ENCODE measurements at places on chromosomes 1 and 21.

DNA sequence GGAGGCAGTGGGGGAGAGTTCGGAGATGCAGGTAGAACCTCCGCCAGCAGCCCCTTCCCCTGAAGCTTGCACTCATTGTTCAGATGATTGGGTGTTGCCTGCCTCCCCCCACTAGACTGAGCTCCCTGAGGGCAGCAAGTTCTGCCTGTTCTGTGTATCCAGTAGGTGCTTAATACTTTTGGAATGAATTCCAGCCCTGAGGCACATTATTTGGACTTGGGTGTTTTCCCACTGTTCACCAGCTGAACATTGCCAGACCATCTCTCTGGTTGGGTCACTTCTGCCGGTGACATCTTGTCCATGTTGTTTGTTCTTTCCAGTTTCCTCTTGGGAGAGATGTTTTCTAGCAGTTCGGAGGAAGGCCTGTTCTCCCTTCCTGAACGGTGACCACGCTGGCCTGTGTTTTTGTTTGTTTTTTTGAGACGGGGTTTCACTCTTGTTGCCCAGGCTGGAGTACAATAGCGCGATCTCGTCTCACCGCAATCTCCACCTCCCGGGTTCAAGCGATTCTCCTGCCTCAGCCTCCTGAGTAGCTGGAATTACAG, 48.7 kb downstream of the SPSB1 start:
- no peak for DNase-seq

- no peak for DNase-seq
Observed at GRCh38 chr1:51564124-51564523, 45.1 kb upstream of the EPS15 start.

DNA sequence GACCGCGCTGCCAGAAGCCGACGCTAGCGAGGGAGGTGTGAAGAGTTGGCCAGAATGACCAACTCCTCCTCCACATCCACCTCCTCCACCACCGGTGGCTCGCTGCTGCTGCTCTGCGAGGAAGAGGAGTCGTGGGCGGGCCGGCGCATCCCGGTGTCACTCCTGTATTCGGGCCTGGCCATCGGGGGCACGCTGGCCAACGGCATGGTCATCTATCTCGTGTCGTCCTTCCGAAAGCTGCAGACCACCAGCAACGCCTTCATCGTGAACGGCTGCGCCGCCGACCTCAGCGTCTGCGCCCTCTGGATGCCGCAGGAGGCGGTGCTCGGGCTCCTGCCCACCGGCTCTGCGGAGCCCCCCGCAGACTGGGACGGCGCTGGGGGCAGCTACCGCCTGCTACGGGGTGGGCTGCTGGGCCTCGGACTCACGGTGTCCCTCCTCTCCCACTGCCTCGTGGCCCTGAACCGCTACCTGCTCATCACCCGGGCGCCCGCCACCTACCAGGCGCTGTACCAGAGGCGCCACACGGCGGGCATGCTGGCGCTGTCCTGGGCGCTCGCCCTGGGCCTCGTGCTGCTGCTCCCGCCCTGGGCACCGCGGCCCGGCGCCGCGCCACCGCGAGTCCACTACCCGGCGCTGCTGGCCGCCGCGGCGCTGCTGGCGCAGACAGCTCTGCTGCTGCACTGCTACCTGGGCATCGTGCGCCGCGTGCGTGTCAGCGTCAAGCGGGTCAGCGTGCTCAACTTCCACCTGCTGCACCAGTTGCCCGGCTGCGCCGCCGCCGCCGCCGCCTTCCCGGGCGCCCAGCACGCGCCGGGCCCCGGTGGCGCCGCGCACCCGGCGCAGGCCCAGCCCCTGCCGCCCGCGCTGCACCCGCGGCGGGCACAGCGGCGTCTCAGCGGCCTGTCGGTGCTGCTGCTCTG, 1.2 kb downstream of the GPR88 start:
- no peak for DNase-seq

- no peak for DNase-seq
Observed at GRCh38 chr1:90402893-90403849, 313.9 kb downstream of the BARHL2 start.

DNA sequence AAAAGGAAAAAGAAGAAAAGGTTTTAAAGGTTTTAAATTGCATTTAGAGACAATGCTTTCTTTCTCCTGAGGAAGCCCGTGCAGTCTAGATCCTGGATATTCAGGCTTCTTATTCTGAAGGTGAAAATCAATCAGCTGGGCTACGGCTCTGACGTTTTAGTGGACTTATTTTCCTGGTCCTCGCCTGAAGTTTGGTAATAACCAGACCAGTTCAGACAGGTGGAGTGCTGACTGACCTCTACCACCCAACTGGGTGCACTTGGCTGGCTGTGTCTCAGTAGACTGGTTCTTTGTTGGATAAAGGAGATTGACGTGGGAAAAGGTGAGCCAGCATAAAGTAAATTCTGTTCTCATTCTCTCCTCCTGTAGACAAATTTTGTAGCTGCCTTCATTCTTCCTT, 7.2 kb upstream of the ATP1A1 start:
- DNase-seq, result no peak

- DNase-seq, result peak; percentile 38
Observed at GRCh38 chr1:94237291-94238226, at the start of gene ARHGAP29. ARHGAP29 (minus strand) TSS chr1:94237584; CDS start chr1:94231611, 5,973 bp downstream.

- DNase-seq, result no peak
Observed at GRCh38 chr1:182174513-182174855, 113.0 kb upstream of the ZNF648 start.

DNA sequence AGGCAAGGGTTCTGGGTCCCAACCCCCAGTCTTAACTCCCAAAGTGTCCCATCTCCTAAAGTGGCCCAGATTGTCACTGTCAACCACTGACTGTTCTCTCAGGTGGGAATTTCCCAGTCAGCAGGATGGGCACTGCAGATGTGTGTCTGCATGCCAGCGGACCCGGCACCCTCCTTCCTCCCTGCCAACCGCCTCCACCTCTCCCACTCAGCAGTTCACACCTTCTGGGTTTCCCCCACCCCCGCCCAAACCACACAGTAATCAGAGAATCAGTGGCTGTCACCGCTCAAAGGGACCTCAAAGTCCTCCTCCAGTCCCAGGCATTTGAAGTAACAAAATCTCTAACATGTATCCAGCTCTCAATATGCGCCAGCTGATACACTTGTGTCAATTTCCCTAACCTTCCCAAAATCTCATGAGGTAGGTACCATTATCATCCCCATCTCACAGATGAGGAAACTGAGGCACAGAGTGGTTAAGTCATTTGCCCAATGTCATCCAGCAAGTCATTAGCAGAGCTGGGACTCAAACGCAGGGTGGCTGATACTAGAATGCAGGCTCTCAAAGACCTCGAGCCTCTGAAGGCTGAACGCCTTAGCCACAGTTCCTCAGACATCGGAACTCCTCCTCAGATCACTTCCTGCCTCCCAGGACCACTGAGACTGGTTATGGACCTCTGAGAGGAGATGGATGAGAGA, 4.8 kb downstream of the RUNX3 start:
- no peak for DNase-seq

DNA sequence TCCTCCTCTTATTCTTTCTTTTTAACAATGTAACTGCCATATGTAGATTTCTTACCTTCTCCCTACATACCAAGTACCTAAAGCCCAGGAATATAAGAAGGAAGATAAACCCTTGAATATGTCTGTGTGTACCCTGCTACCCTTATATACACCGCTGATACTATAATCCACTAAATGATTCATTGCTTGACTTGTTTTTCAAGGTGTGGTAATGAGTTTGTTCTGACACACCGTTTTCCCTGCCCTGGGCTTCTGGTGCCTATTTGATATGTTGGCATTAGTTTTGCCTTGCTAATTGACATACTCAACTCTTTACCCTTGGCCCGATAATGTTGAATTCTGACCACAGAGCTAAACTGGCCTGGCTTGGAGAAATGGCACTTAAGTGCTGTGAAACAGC, 64.3 kb downstream of the IL23R start:
- DNase-seq, result no peak

GRCh38 chr1:185722098-185722497, 12.1 kb upstream of the HMCN1 start:
- no peak for DNase-seq

GRCh38 chr1:101128211-101128727, 102.7 kb upstream of the DPH5 start:
- no peak for DNase-seq

GRCh38 chr1:53332833-53333232, 5.0 kb upstream of the LRP8 start:
- DNase-seq, result no peak

- no peak for DNase-seq
Observed at GRCh38 chr1:59718989-59719360, 95.8 kb upstream of the HOOK1 start.

DNA sequence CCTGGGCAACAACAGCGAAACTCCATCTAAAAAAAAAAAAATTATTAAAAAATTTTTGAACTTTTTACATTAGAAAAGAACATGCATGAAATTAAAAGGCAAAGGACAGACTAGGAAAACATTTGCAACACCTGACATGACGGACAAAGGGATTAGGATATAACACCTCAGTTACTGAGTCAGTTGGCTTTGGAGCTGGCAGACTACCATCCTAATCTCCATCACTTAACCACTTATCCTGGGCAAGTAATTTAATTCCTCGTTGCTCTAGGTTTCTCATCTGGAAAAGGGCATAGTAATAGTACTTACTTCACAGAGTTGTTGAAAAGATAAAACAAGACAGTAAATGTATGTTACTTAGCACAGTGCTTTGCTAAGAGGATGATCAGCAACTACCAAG, 11.9 kb downstream of the HECTD3 start:
- DNase-seq, result no peak

DNA sequence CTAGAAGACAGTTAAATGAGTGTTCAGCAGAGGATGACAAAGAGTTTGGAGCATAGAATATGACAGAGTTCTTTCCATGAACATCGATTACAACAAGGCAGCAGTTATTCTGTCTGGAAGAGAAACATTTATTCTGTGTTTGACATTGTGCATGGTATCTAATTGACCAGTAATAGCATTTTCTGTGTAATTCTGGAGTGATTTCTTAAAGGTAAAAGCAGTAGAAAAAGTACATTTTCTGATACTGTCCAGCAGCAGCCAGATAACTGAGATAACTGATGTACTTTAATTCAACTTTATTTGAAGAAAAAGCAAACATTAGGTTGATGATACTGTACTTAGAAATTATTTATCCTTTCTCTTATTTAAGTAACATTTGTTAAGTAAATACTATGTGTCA, 497.1 kb downstream of the AGBL4 start:
- no peak for DNase-seq

DNA sequence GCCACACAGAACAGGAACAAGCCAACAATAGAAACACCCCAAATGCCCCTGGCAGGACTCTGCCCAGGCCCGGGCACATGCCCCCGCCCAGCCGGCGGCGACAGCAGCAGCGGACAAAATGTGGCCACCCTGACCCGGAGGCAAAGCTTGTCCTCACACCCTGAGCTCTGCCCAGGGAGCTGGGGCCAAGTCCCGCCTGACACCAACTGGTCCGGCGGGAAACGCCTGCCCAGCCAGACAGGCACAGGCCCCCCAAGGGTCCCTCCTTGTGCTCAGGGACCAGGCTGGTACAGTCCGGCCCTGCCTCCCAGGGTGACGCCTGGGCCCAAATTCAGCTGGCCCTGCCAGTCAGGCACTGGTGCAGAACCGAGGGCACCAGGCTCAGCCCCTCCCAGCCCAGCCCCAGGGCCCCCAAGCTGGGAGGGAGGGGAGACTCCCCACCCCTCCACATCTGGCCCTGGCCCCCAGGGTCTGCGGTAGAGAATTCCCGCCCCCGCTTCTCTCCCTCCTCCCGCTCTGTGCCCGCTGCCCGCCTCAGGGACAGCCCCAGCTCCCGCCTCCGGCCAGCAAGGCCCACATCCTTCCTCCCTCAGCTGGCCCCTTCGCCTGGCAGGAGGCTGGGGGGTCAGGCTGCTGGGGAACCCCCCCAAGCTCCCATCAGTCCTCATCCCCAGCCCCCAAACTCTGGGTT, 2.0 kb downstream of the AHDC1 start:
- DNase-seq, result no peak

- DNase-seq, result no peak
Observed at GRCh38 chr1:241142493-241142892, 214.5 kb downstream of the RGS7 start.

GRCh38 chr1:64155278-64155677, 48.1 kb upstream of the UBE2U start:
- DNase-seq, result no peak

DNA sequence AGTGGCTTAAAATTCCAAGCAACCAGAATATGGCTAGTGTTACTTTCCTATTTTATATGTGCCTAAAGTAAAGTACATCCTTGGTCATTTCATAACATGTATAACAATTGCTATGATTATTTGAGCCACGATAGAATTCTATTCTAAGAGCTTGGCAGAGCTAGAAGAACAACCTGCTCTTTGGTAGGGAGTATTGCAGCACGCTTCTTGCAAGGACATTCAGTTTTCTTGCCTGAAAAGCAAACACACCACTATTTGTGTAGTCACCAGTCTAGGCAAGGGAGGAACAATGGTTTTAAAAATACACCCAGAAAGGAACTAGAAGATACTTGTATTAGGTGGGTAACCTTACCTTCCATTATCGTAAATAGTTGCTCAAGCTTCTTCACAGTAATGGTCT, 51.5 kb downstream of the CNST start:
- DNase-seq, result no peak

- no peak for DNase-seq
Observed at GRCh38 chr21:43376478-43376882, 50.5 kb downstream of the SIK1 start.

DNA sequence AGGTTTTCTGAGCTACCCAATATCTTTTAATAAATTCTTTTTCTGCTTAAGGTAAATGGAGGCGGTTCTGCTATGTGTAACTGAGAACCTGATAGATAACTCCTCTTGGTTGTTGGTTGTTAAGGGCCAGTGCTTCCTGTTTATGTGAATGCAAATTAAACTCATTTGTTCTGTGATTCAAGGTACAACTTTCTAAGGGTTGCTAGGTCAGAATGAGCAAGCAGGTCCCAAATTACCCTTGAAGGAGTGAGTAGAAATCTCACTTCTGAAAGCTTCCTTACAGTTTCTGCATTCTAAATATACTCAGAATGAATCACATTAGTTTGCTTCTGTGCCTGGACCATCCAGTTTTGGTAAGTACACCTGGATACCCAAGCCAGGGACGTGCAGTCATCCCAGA, 15.5 kb upstream of the FAM78B start:
- no peak for DNase-seq

- no peak for DNase-seq
Observed at GRCh38 chr1:218171302-218171893, 113.7 kb upstream of the RRP15 start.

DNA sequence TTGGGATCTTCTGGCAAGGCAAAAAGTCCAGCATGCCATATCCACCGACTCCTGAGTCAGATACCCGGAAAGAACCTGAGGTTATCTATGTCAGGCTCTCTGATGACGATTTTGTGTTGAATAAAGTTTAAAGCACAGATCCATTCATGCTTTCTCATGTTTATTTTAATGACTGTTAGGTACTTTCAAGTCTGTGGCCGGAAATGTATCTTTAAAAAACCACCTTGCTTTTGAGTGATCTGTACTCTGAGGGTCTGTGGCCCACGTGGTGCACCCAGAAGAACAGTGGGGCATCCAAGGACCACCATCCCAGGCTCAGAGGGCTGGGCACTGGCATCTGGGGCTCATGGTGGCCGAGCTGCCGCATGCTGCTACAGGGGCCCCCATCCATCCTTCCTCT, 30.1 kb upstream of the VASH2 start:
- DNase-seq, result no peak

Data from cortex of kidney (tissue), 1 donor.